WTC11 (cell line): ENCODE measurements at places on chromosomes 4 and X. TPM values are rescaled to one million over a fixed set of nuclear protein-coding genes. Genes with fewer than 3 reads are reported as not detected.

The YY2 gene
- 0.78 to 1.4 TPM (median 0.82 TPM) in 3 replicates for total RNA-seq

The FMR1NB gene
- total RNA-seq, result not detected in 3 replicates

- no peak for DNase-seq
These were observed 26.0 kb downstream of the MANBA start for GRCh38 chr4:102734591-102735385.

DNA sequence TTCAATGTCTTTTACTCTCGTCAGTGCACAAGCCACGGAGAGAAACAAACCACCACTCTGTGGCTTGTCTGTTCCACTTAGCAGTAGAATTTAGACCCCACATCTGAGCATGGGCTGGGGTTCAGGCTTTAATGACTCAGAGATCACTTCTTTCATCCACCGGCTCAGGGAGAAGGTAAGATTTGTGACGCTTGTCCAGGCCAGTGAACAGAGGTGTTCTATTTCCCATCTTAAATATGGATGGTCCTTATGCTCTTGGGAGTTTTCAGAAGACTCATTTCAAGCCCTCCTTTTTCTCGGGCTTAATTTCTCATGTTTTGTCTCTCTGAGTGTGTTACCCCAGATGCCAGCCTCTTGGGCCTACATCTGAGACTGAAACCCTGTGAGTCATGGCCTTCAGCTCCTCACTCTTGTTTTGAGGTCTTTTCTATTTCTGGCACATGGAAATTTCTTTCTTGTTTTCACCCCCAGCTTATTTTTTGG is 127.4 kb upstream of the SFRP2 start:
- DNase-seq, result no peak

GRCh38 chr4:84479663-84480062 is 19.4 kb downstream of the NKX6-1 start:
- peak; percentile 23 for DNase-seq

- DNase-seq, result peak; percentile 83
These were observed 8.0 kb downstream of the MSX1 start for GRCh38 chr4:4867375-4868039.

GRCh38 chr4:134219043-134219442 is 17.5 kb upstream of the PABPC4L start:
- DNase-seq, result peak; percentile 18

- DNase-seq, result no peak
These were observed 516.9 kb downstream of the PDHA2 start for GRCh38 chr4:96356591-96357370.

- no peak for DNase-seq
These were observed 352.2 kb downstream of the NR3C2 start for GRCh38 chr4:148090029-148090428.

- no peak for DNase-seq
These were observed 222.3 kb downstream of the FAM47A start for GRCh38 chrX:33909836-33910235.

GRCh38 chr4:56217343-56217890 is 169.9 kb downstream of the AASDH start:
- DNase-seq, result no peak

The UNC5C gene
- 0.25 to 1.0 TPM (median 0.30 TPM) in 3 replicates for total RNA-seq

The GJB1 gene
- total RNA-seq, result 0.14 to 0.21 TPM (median 0.17 TPM) in 3 replicates

DNA sequence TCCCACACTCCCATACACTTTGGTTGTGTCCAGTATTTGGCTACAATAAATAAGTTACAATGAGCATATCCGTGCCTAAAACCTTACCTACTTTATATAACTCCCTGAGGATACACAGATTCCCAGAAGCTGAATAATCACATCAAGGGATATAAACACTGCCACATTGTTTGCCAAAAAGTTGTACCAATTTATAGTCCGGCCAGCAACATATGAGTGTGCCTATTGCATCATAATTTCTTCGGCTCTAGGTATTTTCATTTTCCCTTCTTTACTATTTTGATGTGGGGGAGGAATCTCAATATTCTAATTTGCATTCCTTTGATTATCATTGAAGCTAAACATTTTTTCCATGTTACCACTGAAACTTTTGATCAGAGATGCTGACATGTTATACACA is 146.4 kb downstream of the PCDH19 start:
- no peak for DNase-seq

- DNase-seq, result no peak
These were observed 2.6 kb downstream of the UVSSA start for GRCh38 chr4:1349359-1350168.

The L1CAM gene
- total RNA-seq, result 40.2 to 55.2 TPM (median 49.4 TPM) in 3 replicates

GRCh38 chrX:85114171-85114570 is 110.5 kb downstream of the APOOL start:
- no peak for DNase-seq

The FABP2 gene
- total RNA-seq, result not detected in 3 replicates

GRCh38 chr4:8157496-8157895 is 1.1 kb downstream of the ABLIM2 start:
- peak; percentile 34 for DNase-seq

DNA sequence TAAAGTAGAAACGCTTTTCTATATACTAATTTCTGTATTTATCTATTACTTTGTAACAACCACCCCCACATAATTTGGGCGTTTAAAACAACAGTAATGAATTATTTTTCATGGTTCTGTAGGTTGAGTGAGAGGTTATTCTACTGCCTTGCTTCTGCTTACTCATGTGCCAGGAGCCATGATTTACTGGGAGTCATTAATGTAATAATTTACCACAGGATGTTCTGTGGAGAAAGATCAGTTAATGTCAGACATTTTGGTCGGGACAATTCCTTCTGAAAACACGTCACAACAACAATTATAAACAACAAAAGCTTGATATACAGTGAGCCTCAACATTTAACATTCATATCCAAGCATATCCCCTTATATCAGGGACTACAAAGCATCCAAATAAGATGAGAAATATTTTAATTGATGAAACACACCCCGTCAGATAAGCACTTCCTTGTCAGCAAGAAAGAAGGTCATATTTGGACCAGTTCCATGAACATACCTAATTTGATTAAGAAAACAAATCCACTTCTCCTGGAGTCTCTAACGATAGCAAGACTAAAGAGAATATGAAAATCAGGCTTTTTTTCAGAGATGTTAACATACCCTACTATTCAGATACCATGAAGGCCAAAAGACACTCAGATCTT is 238.5 kb downstream of the PRDM5 start:
- DNase-seq, result no peak

DNA sequence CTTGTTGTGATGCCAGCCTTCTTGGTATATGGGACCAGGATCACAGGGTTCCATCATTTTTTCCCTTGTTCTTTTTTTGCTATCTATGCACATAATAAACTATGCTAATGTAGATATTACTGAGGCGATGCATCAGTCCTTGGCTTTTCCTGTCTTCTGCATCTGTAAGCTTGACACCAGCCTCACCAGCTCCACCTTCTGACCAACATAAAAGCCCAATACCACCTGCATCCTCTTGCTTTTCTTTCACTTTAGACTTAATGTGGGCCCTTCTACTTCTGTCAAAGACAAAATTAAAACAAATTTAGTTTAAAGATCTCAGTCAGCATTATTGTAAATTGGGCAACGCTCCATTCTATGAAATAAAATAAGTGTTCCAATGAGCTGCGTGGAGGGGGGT is 1718.8 kb upstream of the PCDH10 start:
- DNase-seq, result no peak

GRCh38 chr4:83065266-83065665 is 30.3 kb downstream of the COPS4 start:
- no peak for DNase-seq

GRCh38 chr4:10098780-10099160 is 17.8 kb downstream of the WDR1 start:
- no peak for DNase-seq

- DNase-seq, result peak; percentile 40
These were observed 54.6 kb downstream of the C4orf50 start for GRCh38 chr4:5963611-5964010.

GRCh38 chrX:133598601-133599335 is 183.5 kb upstream of the GPC4 start:
- DNase-seq, result no peak

The TEX11 gene
- 0.18 to 0.31 TPM (median 0.23 TPM) in 3 replicates for total RNA-seq

DNA sequence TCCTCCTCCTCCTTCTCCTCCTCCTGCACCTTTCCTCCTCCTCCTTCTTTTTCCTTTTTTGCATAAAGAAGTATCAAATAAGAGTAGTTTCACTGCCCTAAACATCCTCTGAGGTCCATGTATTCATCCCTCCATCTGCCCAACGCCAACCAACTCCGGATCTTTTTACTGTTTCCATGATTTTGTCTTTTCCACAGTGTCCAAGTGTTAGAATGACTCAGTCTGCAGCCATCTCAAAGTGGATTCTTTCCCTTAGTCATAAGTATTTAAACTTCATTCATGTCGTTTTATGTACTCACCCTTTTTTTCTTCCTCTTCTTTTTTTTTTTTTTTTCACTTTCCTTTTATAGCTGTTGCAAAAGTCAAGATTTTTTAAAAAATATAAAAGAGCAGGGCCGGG is 12.9 kb downstream of the CSF2RA start:
- no peak for DNase-seq

GRCh38 chrX:123175366-123176122 is 8.5 kb upstream of the GRIA3 start:
- DNase-seq, result no peak

GRCh38 chr4:7871356-7871755 is 68.3 kb downstream of the AFAP1 start:
- no peak for DNase-seq

DNA sequence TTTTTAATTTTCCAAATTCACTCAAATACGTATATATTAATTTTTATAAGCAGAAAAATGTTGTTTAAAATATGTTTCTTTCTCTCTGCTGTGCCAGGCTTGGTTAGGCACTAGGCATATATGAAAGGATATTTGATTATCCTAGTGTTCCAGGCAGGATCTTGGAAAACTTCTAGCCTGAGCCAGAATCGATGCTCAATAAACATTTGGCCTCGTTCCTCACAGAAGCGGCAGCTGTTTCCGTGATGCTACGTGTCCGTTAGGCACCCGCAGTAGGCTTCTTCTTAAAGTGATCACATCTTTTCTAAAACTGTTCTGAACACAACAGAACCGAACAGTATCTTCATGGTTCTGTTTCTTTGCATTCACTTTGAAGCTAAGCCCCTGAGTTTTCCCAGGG is 50.1 kb upstream of the CRMP1 start:
- DNase-seq, result no peak

The LRIT3 gene
- 0.07 to 0.14 TPM (median 0.11 TPM) in 3 replicates for total RNA-seq

GRCh38 chr4:128527351-128527750 is 239.7 kb upstream of the PGRMC2 start:
- DNase-seq, result no peak

GRCh38 chr4:150385606-150386005 is 196.3 kb upstream of the MAB21L2 start:
- DNase-seq, result no peak

DNA sequence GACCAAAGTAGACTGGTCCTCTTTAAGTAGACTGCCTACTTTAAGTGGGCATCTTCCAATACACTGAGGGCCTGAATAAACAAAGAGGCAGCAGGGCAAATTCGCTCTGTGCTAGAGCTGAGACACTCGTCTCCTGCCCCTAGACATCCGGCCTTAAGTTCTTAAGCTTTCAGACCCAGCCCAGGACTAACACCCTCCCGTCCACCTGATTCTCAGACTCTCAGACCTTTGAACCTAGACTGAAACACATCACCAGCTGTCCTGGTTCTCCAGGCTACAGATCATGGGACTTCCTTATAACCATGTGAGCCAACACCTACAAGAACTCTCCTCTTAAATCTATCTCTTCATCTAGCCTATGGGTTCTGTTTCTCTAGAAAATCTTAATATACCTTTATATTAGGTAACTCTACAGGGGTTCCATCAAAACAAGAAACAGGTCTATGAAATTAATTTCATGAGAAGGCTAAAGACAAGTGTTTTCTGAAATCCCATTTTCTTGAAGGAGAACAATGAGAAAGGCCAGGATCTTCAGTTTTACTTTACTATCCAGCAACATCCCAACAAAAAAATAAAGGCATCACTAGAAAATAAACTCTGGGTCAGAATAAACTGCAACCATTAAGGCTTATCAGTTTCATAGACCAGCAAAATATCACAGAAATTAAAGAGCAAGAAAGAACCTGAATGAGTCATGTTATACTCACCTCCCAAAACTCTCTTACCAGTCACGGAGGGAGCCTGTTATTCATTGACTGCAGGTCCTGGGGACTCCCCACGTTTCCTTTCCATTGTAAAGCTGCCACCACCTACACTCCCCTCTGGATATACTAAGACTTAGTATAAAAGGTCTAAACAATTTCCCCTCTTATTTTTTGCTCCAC is 14.8 kb downstream of the ADGRA3 start:
- no peak for DNase-seq

The FAT4 gene
- total RNA-seq, result 6.6 to 10.5 TPM (median 6.8 TPM) in 3 replicates

The ZNF732 gene
- total RNA-seq, result 28.1 to 33.8 TPM (median 30.2 TPM) in 3 replicates

The SLC25A31 gene
- total RNA-seq, result not detected in 3 replicates

The MTNR1A gene
- 0.73 to 1.0 TPM (median 0.73 TPM) in 3 replicates for total RNA-seq

DNA sequence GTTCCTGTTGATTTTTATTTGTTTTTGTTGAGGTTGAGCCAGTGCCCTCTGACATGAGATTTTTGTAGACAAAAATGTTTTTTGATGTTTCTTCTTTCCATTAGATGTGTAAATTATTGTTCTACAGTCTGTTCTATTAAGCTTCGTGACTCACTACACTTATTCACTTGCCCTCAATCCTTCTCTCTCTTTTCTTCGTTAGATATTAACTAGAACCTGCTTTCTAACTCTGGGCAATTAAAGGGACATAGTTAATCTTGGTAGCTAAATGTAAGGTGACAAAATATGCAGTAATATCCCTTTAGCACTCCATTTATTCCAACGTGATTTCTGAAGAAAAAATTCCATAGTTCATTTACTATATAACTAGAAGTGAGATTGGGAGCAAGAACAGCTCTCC is 333.9 kb downstream of the PDHA2 start:
- no peak for DNase-seq

DNA sequence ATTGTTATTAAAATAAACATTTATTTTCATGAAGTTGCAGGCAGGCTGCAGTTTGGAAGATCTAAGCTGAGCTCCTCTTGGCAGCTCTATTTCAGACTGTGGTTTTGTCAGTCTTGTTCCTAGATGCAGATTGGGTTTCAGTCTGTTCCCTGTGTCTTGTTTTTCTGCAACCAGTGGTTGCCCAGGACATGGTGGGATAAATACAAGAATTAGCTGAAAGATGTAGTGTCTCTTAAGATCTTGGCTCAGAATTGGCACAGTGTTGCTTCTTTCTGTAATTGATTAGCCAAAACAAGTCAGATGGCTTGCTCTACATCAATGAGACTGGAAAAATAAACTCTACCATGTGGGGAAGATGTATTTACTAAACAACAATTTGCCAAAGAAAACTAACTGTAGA is 283.0 kb upstream of the BOD1L1 start:
- no peak for DNase-seq

GRCh38 chr4:2804973-2805501 is 12.2 kb downstream of the SH3BP2 start:
- no peak for DNase-seq

The SPANXC gene
- not detected in 3 replicates for total RNA-seq
